ENCODE measurements at places on chromosomes 3 and 15.
A peak's percentile ranks its signal among the peaks of the same experiment; 100 is the strongest.

GRCh38 chr3:114700637-114701234 is 406.9 kb downstream of the TIGIT start:
- DNase-seq: no peak

DNA sequence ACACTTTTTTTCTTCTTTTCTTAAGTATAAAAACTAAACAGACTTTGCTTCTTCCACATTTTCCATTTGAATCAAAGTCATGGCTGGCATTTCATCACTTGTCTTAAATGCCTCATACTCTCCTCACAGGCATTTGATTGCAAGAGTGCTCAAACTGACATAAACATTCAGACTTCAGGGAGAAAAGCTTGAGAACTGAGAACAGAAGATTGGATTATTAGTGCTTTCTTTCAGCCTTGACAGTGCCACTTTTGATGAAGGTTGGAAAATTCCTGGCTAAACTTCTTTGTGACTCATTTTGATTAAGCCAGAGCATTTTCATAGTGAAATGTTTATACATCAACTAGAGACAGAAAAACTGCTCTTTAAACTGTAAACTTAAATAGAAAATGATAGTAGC is 544.4 kb downstream of the DIPK2A start:
- DNase-seq: no peak

GRCh38 chr15:70092464-70093027 is 5.2 kb downstream of the TLE3 start:
- DNase-seq: no peak

DNA sequence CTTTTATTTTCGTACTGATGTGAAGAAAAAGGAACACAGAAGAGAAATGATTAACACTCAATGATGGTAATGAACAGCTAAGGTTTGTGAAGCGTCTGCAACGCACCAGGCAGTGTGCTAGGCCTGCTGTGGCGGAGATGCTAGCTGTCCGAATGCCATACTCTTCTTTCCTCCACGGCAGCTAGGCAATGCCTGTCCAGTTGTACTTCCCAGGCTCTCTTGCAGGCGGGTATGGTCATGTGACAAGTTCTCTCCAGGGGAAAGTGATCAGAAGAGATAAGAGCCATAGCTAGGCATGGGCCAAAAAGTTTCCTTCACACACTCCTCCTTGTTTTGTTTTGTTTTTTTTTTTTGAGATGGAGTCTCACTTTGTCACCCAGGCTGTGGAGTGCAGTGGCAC is 6.7 kb downstream of the TADA3 start:
- no peak for DNase-seq

DNA sequence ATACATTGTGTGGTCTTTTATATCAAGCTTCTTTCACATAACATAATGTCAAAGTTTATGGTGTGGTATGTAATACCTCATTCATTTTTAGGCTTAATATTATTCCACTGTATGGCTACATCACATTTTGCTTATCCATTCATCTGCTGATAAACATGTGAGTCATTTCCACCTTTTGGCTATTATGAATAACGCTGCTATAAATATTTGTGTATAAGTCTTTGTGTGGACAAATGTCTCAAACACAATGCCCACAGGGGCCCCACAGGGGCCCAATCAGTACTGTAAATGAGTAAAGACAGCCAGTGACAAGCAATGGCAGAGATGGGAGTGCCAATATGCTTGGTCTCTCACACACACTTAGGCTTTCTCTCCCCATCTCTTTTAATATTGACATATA is 54.2 kb downstream of the PIK3R4 start:
- no peak for DNase-seq

GRCh38 chr3:64551697-64552096 is 136.1 kb downstream of the ADAMTS9 start:
- no peak for DNase-seq

- no peak for DNase-seq
Measured at GRCh38 chr3:132288357-132288756, 28.9 kb upstream of the ACP3 start.

DNA sequence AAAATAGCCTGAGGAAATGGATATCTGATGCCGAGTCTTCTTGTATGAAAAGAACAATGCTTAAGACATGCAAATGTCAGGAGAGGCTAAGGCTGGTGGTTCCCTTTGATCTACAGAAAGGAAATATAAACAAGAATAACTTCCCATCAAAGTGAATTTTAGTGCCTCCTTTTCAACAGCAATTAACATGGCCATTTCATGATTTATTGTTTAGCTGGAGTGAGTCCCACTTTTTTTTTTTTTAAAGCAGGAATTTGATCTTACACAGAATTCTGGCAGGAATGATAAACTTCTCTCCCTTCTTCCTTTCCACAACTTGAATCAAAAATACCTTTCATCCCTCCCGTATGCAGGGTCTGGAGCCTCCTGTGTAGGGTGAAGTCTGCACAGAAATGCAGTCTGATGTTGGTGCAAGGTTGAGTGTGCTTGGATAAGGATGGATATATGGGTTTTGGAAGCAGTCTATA is 287.0 kb downstream of the MEX3B start:
- DNase-seq: no peak

DNA sequence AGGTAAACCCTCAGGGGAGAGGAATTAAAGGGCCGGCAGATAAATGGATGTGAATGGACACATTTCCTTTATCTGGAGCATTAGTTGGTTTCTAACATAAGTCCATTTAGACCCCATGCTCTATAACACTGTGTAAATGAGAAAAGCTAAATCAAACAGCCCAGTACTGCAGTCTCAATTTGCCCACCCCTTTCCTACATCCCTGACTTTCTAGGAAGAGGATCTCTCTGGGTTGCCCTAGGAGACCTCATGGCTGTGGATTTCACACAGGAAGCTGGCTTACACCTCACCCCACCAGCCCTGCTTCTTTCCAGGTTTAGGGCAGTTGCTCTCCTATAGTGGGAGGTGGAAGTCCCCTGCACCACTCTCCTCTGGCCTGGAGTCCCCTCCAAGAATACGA is 126.2 kb downstream of the CLSTN2 start:
- no peak for DNase-seq

DNA sequence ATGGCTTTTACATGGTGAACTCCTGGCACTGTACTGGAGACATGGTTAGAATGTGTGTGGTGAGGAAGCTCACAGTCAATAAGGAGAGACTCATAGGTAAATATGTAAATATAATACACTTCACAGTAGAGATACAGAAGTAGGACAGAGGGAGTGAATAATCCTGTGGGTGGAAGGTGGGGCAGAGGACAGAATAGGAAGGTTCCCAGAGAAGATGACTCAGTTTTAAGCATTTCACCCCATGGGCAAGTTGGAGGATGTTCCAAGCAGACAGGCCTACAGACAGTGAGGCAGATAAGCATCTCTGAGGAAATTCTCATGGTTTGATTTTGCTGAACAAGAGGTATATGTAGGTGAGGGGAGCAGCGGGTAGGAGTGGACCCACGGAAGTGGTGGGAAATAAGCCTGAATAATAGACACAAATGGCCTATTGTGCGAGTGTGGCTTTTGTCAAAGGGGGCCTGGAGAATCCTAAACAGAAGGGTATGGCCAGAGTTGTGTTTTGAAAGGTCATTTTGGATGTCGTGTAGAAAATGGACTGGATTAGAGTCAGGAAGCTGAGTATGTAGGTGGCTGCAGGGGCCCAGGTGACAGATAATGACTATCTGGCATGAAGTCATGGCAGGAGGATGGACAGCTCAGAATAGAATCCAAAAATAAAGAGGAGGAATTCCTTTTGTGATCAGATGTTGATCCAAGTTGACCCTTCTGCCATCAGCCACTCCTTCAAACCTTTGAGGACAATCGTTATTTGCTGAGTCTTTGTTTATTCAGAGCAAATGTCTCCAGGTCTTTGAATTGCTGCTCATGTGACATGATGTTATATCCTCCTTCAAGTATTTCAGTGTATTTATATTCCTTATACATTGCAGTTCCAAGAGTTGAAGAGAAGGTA is 97.3 kb upstream of the THRB start:
- DNase-seq: no peak

- no peak for DNase-seq
Measured at GRCh38 chr3:151777880-151778279, 36.0 kb upstream of the AADAC start.

DNA sequence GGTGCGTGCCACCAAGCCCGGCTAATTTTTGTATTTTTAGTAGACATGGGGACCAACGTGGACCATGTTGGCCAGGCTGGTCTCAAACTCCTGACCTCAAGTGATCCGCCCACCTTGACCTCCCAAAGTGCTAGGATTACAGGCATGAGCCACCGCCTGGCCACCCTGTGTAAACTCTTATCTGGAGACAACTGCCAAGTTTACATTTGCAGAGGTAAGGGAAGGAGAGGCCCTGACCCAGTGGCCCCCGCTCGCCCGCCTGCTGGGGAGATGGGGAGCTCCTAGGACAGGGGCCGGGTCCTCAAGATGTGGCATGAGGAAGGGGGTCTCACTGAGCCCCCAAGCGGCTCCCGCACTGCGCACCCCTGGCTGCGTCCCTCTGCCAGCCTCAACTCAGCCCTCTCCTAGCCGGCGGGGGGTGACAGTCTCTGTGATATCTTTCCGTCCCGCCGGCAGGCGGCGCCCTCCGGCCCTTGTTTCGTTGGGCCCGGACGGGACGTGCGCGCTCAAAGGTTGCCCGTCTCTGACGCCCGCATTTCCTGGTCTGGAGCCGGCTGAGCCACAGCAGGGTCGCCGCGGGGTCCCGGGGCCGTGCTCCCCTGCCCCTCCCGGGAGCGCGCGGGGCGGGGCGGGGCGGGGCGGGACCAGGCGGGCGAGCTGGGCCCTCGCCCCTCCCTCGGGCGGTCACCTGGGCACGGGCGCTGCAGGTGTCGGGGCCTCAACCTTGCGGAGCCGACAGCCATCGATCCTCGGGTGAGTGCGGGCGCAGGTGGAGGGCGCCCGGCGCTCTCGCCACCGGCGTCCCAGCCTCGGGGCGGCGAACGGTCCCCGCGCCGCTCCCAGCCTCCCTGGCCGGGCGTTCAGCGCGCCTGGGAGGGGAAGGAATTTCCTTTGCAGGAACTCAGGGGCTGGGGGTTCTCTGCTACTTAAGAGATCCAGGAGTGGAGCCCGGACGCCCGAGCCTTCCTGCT is at the start of gene GPR160:
Gene GPR160, plus strand, starts transcription at position 533 of the 971 bp plus-strand sequence. CDS start 45,978 bp downstream, outside the sequence.
- DNase-seq: peak; percentile 86

DNA sequence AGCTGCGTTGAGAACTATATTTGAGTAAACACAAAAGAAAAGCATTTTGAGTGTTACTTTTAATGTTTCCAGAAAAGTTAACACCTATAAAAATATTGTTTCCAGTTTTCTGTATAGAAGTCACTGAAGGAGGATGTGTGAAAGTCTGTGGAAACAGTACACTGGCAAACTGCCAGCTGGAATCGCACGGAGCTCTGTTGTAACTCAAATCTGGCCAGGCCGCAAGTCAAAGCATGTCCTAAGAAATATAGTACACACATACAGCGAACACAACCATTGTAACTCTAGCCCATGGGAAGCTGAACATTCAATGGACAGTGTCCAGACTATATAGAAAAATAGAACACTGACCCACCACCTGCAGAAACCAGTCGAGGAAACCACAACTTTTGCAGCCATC is 657.2 kb downstream of the FHIT start:
- DNase-seq: no peak

GRCh38 chr3:101279162-101279561 is 41.2 kb downstream of the IMPG2 start:
- DNase-seq: no peak

GRCh38 chr3:155528579-155528978 is 216.3 kb downstream of the PLCH1 start:
- no peak for DNase-seq

GRCh38 chr3:134922866-134923265 is 127.8 kb downstream of the EPHB1 start:
- no peak for DNase-seq

DNA sequence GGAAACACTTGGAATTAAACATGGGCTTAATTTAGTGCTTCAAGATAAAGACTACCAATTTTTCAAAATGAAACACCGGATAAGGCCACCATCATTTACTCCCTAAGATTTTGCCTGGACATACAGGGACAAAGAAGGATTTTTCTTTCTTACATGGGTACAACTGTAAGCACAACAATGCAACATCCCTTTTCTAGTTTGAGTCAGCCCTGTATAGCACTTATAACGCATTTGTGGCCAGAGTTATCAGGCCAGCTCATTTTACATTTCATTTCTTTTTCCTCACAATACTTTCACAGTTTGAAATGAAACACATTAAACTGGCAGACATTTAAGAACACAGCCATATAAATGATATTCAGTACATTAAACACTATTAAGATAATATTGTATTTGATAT is 9.8 kb upstream of the SUCNR1 start:
- DNase-seq: no peak

DNA sequence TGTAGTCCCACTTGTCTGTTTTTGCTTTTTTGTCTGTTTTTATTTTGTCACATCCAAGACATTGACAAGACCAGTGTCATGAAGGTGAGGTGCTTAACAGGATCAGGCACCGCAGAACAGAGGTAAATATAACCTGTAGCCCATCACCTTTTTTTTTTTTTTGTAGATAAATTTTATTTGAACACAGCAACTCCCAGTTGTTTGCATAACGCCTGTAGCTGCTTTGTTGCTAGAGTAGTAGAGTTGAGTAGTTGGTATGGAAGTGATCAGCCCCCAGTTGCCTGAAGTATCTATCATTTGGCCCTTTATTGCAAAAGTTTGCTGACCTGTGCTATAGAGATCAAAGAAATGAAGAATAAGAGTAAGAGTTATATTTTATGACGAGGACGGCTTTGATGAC is 135.0 kb downstream of the TCF12 start:
- DNase-seq: no peak

DNA sequence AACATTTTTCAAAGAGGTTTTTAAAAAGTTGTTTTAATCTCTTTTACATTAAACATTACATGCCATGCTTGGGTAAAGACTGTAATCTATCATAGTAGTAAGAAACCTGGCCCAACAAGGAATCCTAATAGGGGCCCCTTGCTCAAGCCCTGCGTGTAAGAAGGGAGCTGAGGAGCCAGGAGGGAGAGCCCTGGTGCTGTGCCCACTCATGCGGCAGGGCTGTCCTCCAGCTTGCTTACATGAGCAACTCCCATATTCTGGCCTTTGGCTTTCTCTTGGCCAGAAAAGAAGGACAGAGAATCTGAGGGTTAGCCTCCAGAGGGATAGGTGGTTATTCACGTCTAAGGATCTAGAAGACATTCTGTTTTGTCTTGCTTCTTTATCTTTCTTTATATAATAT is 49.8 kb downstream of the KBTBD12 start:
- DNase-seq: no peak

DNA sequence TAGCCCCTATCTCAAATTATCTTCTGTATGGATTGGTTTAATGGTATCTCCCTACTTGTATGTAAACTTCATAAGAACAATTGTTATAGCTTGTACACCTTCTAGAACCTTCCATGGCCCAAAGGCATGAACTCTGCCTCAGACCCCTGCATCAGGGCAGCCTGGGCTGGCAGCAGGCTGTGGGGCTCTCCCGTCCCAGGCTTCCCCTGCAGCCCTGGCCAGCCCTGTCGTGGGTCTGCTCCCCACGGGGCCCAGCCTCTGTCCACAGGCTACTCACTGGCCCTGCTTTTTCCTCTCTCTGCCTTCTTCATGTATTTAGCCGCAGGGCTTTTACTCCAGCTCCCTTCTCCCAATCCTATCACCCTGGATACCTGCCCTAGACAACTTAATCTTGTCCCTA is 4.4 kb downstream of the SCN5A start:
- no peak for DNase-seq

GRCh38 chr3:97656638-97657037 is 107.9 kb upstream of the ARL6 start:
- DNase-seq: no peak

GRCh38 chr3:111989061-111989678 is 9.6 kb upstream of the TAGLN3 start:
- no peak for DNase-seq

- DNase-seq: no peak
Measured at GRCh38 chr3:113086560-113087461, 96.0 kb downstream of the GTPBP8 start.

- DNase-seq: no peak
Measured at GRCh38 chr3:189914799-189915198, 205.9 kb downstream of the P3H2 start.
